Central memory CD4-positive, alpha-beta T cell (primary cell): ENCODE measurements at places on chromosomes 16 and 17.

DNA sequence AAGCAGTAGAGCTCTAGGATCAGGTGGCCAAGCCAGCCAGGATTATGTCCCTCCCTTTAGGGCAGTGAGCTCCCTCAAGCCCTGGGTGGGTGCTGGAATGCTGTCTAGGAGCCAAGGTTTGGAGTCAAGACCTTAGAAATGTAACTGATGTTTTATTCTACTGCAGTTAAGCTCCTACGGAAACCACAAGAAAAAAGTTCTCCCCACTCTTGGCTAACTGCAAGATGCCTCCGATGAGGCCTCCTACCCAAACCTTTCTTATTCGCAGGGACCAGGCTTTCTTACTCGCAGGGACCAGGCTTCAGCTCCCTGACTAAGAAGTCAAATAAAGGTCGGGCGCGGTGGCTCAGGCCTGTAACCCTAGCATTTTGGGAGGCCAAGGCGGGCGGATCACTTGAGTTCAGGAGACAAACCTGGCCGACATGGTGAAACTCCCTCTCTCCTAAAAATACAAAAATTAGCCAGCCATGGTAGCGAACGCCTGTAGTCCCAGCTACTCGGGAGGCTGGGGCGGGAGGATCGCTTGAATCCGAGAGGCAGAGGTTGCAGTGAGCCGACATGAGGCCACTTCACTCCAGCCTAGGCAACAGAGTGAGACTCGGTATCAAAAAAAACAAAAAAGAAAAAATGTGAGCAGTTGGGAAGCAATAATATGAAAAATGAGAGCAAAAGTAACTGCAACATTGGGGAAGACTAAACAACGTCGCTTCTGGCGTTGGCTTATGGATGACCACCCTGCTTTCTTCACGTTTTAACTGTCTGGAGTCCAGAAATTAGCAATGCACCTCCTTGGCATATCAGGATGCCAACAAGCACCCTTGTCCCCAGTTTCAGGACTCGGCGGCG, 31.7 kb upstream of the ARL4D start:
- no peak for DNase-seq

- no peak for DNase-seq
These were observed 49.3 kb downstream of the AKAP10 start for GRCh38 chr17:19928299-19928698.

DNA sequence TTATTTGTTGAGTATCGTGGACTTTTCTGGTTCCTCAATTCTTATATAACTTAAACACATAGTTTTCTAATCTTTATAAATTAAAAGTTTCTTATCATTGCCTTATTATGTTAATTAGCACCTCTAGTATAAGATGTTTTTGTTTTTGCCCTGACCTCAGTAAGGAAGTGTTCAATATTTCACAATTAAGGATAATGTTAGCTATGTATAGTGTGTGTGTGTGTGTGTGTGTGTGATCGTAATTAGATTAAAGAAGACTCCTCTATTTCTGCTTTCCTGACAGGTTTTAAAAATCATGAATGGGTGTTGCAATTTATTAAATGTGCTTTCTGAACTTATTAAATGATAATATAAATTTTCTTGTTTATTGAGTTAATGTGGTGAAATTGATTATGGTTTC, 12.0 kb downstream of the IL21R start:
- DNase-seq: no peak

GRCh38 chr17:41586863-41587495, at the start of gene KRT14:
Gene KRT14, minus strand, starts transcription at chr17:41586895. Its CDS starts 61 bp downstream, at chr17:41586834.
- DNase-seq: no peak

DNA sequence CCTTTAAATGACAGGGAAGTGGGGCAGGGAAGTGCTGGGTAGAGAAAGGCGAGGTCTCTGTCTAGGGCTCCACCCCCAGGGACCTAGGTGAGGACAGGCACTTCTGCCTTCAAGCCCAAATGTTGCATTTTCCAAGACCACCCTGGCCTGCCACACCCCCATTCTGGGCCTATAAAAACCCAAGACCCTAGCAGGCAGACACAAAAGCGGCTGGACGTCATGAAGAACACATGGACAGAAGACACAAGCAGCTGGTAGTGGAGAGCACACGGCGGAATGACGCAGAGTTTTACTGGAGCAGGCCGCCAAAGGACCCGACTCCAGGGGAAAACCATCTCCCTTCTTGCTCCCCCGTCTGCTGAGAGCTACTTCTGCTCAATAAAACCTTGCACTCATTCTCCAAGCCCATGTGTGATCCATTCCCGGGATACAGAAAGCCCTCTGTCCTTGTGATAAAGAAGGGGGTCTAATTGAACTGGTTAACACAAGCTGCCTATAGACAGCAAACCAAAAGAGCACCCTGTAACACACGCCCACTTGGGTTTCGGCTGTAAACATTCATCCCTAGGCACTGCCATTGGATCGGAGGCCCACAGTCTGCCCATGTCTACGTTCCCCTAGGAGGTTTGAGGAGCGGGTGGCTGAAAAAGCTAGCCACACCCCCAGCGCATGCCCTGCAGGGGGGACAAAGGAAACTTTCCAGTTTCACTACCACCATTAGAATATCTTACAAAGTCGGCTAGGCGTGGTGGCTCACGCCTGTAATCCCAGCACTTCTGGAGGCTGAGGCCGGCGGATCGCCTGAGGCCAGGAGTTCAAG, 622.2 kb upstream of the SALL1 start:
- DNase-seq: no peak

DNA sequence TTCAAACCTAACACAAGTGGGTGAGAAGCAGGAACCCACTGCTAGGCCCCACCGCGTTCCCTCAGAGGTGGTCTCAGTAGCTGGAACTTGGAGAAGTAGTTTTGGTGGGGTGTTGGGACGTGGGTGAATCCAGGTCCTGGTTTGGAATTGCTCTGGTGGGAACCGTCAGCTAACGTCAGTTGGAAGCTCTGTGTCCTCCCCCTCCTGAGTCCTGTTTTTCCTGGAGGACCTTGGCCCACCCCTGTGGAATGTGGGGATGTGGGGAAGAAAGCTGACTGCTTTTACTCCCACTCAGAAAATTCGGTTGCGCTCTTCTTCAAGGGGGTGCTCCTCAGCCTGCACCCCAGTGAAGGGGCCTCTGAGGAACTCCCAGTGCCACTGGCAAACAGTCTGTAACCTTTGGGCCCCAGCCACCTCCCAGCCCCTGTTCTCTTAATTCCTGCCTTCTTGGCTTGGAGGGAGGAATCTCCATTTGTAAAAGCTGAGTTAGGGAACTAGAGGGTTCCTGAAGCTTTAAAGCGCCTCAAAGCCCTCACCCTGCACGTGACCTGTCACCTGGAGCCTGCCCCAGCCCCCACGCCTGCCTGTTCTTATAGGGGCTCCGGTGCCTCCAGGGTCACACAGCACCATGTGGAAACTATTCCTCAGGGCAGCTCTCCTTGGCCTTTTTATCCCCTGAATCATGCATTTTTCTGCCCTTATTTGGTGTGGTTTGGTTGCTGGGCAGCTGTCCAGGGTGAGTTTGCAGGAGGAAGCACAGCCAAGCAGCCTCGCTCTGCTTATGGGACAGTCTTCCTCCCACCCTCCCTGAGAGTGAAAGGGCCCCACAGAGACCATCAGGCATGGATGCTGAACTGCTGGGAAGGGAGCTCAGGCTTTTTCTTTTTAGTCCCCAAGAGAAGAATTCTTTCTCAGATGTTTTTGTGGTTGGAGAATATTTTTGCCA, 16.2 kb upstream of the NAGLU start:
- no peak for DNase-seq
